Uterus (tissue), 4 donors: ENCODE measurements at places on chromosomes 1 and 21. TPM values are rescaled to one million over a fixed set of nuclear protein-coding genes. Genes with fewer than 3 reads are reported as not detected.
A peak's percentile ranks its signal among the peaks of the same experiment; 100 is the strongest.

SFN gene
- total RNA-seq = 0.83 TPM

C1QTNF12 gene
- 8.2 TPM for total RNA-seq

DNA sequence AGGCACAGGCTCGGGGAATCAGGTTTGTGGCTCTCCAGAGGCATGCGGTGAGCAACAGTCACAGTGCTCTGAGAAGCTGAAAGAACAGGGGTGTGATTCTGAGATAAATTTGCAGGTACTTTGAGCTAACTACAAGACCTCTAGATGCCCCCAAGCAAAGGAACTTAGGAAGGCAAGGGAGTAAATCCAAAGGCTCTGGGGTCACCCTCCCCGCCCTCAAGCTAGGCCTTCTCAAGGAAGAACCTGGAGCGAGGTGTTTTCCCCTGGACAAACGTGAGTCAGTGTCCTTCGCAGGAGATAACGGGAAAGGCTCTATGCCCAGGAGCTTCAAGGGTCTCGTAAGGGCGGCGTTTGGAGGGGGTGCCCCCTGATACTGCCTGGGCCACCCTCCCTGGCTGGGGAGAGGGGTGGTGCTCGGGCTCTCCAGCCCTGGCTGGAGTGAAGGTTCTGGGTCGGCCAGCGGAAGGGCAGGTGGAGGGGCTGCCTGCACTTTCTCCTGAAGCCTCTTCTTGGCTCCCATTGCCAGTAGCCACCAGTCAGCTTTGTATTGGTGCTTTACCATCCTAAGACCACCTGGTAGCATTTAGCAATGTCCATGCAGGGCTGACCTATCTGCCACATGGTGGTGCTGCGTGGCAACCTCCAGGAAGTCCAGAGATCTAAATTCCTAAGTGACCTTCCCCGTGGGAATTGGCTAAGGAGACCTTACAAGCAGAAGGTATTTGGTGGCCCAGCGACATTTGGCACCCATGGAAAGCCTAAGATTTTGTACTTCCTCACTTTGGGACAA, 44.0 kb downstream of the GPR161 start:
- DNase-seq = no peak
- H3K4me3 ChIP-seq = no peak overlapping the region
- no peaks in the 10 kb centered on the region for H3K27me3 ChIP-seq
- H3K4me1 ChIP-seq = peaks cover 8% of the 10 kb centered on the region
- no peaks in the 10 kb centered on the region for H3K36me3 ChIP-seq

DNA sequence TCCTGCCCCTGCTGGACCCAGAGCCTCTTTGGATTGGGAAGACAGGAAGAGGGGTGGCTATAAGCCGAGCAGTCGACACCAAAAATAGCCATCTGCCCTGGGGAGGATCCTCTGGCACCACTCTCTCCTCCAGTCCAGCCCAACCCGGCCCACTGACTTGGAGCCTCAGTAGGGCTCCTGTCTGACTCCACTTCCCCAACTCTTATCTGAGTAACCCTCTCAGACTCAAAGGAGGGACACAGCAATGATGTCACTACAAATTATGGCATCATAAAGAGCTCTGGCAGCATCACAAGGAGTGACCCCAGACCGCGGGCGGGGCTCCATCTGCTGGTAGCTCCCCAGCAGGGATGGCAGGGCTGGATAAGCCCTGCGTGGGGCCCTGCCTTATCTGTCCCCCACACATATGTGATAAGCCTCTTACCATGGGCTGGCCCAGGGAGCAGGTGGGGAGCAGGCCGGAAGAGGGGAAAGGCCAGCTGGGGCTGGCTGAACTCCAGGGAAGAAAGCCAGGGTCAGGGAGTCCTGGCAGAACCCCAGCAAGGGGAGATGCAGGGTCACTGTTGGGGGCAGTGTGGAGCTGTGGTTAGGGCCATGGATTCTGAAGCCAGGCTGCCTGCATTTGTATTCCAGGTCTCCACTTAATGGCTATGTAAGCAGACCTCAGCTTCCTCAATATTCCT, 4.6 kb upstream of the SLC6A9 start:
- no peaks in the 10 kb centered on the region for H3K27me3 ChIP-seq
- H3K4me1 ChIP-seq = peaks cover 9% of the 10 kb centered on the region
- no peak overlapping the region for H3K4me3 ChIP-seq
- DNase-seq = peak; percentile 54
- no peaks in the 10 kb centered on the region for H3K36me3 ChIP-seq
- peak overlapping the region; percentile 94 for H3K27ac ChIP-seq

DNA sequence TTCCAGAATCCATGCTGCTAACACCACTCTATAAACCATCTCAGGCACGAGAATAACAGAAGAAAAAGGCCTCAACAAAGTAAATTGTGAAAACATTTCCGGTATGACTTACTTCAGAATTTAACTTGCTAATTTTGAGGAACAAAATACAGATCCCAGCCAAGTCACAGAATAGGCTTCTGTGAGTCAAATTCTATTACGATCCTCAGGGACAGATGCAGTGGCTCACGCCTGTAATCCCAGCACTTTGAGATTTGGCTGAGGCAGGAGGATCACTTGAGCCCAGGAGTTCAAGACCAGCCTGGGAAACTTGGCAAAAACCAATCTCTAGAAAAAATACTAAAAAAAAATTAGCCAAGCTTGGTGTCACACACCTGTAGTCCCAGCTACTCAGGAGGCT, 8.8 kb upstream of the CCDC27 start:
- no peaks in the 10 kb centered on the region for H3K36me3 ChIP-seq
- no peak for DNase-seq
- H3K27me3 ChIP-seq = no peaks in the 10 kb centered on the region

DNA sequence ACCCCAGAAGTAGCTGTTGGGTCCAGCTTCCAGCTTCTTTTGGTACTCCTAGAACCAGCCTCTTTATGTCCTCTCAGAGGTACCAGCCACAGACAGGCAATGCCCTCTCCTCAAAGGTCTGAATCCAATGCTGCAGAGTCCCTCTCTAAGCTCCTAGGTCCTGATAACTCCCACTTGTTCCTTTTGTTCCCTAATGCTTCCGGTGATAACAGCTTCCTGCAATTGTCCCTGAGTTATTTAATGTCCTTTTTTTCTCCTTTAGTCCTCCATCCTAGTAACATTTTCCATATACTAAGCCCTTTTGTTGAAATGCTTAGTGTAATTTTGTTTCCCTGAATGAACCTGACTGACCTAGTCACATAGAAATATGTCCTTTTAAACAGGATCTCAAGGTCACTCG, 201.7 kb upstream of the BEND5 start:
- H3K27me3 ChIP-seq = no peaks in the 10 kb centered on the region
- H3K27ac ChIP-seq = no peak overlapping the region
- H3K4me3 ChIP-seq = no peak overlapping the region
- no peaks in the 10 kb centered on the region for H3K36me3 ChIP-seq
- no peaks in the 10 kb centered on the region for H3K4me1 ChIP-seq
